ENCODE measurements at places on chromosomes 3 and 15.

- DNase-seq: no peak
Observed at GRCh38 chr3:129058441-129059200, 2.0 kb upstream of the GP9 start.

DNA sequence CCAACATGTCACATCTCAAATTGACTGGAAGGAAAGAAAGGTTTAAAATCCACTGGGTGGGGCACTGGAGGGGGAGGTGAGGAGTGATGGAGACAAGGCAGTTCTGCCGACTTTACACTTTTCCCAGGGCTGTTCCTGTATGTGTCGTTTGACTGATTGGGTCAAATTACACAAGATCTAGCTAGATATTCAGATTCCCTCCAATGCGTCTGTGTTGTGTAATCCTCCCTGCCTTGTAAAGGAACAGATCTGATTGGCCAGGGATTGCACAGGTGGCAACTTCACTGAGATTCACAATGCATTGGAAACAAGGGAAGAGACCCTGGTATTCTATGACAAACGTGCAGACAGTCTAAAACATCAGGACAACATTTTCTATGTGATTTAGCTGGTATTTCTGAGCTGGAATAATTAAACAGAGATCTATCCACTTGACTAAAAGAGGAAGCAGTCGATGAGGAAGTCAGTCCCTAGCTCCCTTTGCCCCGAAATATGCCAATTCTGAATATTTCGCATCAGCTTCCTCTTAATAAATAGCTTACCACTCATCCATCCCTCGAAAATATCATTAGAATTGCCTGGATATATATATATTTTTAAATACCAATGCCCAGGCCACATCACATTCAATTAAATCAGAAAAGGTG lies 312.9 kb downstream of the RORA start:
- no peak for DNase-seq

- DNase-seq: no peak
Observed at GRCh38 chr3:123400169-123400568, 48.7 kb downstream of the ADCY5 start.

DNA sequence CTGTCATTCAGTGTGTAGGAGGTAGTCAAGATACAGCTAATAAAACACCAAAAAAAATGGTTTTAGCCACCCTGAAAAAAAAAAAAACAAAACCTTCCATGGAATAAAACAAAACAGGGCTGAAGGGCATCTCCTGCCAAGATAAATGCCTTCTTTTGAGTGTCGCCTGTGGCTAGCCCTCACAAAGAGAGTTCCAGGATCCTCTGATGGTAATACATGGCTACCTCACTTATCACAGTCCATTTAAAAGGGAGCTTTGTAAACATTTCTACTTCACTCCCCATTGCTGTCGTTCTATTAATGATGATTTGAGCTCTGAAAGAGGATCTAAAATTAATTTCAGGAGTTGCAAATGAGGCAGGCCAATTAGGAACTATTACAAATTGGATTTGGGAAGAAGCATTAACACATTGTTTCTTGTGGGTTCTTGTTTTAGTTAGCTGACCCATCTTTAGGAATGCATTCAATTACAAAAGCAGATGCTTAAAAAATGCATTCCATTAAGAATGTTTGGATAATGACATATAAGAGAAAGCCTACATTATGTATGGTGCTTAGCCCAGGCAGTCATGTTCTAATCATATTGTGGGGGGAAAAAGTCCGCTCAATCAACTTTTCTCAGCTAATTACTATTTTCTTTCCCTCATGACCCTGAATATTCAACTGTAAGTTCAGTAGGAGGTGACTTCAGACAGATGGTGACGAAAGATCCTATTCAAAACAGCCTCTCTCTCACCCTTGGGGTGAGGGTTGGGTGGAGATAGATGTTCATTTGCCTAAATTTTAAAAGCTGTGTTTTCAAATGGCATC lies 255.1 kb upstream of the WNT5A start:
- no peak for DNase-seq

- no peak for DNase-seq
Observed at GRCh38 chr15:90241343-90242192, 7.6 kb downstream of the GDPGP1 start.

- DNase-seq: peak; percentile 42
Observed at GRCh38 chr15:62624547-62625378, 417.8 kb upstream of the TPM1 start.

- no peak for DNase-seq
Observed at GRCh38 chr15:74032606-74033561, 38.4 kb downstream of the PML start.

- no peak for DNase-seq
Observed at GRCh38 chr3:146493761-146494160, 24.4 kb upstream of the PLSCR2 start.

- DNase-seq: no peak
Observed at GRCh38 chr3:17030956-17031652, 146.3 kb downstream of the PLCL2 start.

- DNase-seq: no peak
Observed at GRCh38 chr3:160125258-160125657, 100.0 kb upstream of the C3orf80 start.

DNA sequence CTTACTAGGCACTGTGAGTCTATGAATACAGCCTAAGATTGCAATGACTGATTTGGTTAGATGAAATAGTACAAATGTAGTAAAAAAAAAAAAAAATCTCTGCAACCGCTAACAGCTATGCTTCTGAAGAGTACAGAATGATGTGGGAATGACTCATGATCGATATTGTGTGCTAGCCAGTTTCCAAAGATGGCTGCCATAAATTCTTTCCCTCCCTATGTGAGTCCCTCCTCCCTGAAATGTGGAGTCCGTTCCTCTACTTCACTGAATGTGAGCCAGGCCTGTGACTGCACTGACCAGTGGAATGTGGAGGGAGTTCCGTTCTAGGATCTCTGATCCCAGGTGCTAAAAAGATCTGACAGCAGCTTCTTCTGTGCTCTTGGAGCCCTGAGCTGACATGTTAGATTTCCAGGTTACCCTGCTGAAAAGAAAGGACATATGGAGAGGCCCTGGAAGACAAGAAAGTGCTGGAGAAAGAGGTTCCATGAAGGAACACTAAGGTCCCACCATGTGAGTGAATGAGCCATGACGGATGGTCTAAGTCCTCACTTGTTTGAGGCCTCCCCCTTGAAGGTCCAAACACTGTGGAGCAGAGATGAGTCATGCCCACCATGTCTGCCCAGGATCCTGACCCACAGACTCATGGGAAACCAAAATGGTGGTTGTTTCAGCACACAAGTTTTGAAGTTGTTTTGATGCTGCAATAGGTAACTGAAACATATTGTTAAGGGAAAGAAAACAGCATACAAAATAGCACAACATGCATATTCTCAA lies 46.3 kb downstream of the DGKG start:
- DNase-seq: peak; percentile 28

DNA sequence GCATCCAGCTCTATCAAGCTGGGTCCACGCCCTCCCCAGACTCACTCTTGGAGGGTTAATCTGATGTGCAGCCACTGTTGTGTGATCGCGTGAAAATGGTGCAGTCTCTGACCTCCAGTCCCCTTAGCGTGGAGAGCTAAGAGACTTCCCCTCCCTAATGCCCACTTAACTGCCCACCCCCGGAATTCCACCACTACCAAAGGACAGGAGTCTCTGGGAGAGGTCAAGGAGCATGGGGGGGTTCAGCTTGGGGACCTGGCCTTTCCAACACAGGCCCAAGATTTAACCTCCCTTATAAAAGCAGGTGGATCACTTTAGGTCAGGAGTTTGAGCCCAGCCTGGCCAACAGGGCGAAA lies 48.8 kb downstream of the CCDC12 start:
- DNase-seq: no peak

GRCh38 chr15:43975770-43976169 lies 149.0 kb downstream of the WDR76 start:
- DNase-seq: no peak

DNA sequence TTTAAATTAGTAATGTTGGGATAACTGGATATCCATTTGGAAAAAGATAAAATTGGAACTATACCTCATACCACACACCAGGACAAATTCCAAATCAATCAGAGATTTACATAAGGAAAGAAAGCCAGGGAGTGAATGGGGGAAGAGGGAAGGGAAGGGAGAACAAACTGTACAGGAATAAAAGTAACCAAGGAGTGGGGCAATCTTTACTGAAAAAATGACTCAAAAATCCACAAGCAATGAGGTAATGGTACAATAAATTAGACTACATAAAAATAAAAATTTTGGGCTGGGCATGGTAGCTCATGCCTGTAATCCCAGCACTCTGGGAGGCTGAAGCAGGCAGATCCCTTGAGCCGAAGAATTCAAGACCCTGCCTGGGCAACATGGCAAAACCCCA lies 82.6 kb downstream of the MLH1 start:
- DNase-seq: no peak

- DNase-seq: no peak
Observed at GRCh38 chr3:147915057-147915456, 505.9 kb downstream of the ZIC1 start.

GRCh38 chr15:57327985-57328471 lies 48.3 kb upstream of the CGNL1 start:
- peak; percentile 98 for DNase-seq

DNA sequence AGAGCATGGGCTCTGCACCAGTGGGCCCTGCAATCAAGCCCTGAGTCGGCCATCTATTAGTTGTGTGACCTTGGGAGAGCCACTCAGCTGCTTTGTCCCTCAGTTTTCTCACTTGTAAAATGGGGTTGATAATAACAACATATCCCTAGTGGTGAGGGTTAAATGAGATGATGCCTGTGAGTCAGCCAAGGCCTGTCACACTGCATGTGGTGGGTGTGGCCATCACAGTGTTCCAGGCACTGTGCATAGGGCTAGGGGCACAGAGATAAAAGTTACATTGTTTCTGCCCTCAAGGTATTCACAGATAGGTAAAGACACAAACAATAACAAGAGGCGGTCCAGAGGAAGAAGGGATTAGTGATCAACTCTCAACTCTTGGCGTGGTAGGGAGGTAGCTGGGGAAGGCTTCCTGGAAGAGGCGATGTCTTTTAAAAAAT lies 19.5 kb downstream of the SMAD6 start:
- DNase-seq: peak; percentile 28

Data from brain microvascular endothelial cell (primary cell).